ENCODE measurements at places on chromosomes 11 and 22.
A peak's percentile ranks its signal among the peaks of the same experiment; 100 is the strongest.

DNA sequence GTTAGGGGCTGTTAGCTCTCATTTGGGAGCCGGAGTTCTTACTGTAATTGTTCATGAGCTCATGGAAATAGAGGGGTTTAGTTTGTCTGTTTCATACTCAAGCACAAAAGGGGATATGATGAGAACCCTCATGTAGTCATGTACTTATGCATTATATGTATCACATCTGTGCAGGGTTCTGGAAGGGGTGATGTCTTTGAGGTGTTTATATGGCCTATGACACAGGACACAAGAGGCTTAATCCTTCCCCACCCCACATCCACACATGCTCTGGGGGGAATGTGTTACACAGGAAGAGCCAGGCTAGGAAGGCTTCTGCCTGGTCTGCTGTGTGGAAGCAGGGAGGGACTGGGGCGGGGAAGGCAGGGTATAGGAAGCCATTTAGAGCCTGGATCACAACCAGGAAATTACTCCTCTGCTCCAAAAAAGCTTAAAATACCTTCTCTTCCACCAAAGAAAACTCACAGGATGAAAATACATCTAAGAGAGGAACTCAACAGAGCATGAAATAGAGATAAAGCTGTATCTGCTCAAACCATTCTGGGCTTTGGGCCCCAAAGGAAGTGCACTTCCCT is 316.1 kb downstream of the TMEM135 start:
- no peak for DNase-seq

DNA sequence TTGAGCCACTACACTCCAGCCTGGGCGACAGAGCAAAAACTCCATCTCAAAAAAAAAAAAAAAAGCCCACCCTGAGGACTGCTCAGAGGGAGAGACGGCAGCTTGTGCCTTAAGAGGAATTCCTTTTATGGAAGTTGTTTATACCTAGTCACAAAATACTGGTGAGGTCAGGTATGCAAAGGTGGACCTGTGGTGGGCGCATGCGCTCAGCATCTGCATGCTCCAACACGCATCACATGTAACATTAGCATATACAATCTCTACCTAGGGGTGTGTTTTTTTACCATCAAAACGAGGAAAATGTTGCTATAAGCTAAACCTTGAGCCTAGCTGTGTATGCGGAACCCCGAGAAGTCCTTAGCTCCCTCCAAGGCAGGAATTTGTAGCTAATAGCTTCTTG is 6.8 kb upstream of the SART1 start:
- DNase-seq: no peak

DNA sequence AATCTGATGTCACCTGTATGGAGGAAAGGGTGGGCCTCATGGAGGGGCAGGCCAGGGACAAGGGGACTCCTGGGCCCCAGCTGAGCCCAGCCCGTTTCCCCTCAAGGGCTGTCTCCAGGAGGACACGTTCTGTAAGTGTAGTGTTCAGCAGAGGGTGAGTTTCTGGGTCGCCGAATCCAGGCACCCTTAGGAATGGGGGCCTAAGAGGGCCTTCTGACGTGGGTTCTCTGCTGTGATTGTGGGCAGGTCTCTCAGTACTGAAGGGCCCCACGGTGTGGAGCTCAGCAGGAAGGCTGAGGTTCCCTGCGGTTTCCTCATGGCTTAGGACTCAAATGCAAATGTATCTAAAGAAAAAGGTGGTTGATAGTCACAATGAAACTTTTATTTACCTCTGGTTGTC is 6.5 kb downstream of the PTDSS2 start:
- no peak for DNase-seq

- no peak for DNase-seq
Observed at GRCh38 chr11:83037877-83038276, 33.8 kb downstream of the RAB30 start.

DNA sequence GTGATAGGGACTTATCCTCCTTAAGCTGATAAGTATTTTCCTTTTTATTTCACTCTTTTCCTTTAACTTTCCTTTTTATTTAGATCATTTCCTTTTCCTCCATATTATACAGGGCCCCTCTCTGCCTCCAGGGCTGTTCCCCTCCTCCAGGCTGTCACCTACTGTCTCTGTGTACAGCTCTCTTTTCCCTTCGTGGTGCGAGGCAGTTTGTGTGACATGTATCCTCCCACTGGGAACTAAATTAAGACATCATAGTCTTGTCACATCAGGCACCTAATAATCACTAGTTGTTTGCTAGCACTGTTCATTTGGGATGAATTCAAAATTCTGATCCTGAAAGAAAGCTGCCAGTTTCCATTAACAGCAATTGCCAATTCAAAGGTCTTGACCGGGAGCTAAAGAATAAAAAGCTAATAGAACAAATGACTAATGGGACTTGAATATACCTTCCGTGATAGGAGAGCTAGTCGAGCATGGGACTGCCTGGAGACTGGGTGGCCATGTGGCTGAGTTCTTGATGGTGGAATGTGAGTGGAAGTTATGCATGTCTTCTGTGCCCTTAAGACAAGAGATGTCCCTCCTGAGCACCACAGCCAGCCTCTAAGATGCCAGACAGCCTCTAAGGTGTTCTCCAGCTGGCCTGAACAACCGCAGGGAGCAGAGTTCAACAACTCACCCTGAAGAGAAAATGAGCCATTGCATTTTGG is 77.7 kb upstream of the LRRC55 start:
- DNase-seq: no peak

DNA sequence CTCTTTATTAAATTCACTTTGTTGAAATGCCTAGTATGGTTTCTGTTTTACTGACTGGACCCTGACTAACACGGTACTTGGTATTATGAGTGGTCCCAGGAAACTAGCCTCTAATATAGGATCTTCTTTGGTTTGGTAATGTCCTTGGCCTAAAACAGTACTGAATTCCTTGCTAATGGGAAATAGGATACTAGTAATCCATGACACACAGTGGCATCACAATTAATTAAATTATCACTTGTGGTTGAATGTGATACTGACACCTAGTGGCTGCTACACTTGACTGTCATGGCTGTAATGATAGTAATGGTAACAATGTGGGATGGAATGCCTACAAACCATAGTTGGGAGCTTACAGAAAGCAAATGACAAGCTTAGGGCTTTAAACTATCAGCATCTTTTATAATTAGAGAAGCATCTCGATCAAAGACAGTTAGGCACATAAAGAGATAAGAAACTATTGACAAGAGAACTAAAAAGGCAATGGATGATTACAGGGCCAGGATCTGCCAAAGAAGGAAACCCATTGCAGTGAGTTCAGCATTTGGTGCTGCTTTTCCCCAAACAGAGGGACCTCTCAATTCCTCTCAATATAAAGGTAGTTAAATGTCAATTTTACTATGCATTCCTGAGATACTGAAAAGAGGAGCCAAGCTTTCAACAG is 8.6 kb downstream of the DNHD1 start:
- DNase-seq: peak; percentile 45
